Activated CD8-positive, alpha-beta memory T cell treated with anti-CD3 and anti-CD28 coated beads for 4 hours (primary cell): ENCODE measurements at places on chromosomes 1 and 21.

- DNase-seq: no peak
Observed at GRCh38 chr1:50659107-50659662, 235.9 kb upstream of the DMRTA2 start.

- DNase-seq: no peak
Observed at GRCh38 chr1:202135221-202135721, 9.3 kb downstream of the ARL8A start.

DNA sequence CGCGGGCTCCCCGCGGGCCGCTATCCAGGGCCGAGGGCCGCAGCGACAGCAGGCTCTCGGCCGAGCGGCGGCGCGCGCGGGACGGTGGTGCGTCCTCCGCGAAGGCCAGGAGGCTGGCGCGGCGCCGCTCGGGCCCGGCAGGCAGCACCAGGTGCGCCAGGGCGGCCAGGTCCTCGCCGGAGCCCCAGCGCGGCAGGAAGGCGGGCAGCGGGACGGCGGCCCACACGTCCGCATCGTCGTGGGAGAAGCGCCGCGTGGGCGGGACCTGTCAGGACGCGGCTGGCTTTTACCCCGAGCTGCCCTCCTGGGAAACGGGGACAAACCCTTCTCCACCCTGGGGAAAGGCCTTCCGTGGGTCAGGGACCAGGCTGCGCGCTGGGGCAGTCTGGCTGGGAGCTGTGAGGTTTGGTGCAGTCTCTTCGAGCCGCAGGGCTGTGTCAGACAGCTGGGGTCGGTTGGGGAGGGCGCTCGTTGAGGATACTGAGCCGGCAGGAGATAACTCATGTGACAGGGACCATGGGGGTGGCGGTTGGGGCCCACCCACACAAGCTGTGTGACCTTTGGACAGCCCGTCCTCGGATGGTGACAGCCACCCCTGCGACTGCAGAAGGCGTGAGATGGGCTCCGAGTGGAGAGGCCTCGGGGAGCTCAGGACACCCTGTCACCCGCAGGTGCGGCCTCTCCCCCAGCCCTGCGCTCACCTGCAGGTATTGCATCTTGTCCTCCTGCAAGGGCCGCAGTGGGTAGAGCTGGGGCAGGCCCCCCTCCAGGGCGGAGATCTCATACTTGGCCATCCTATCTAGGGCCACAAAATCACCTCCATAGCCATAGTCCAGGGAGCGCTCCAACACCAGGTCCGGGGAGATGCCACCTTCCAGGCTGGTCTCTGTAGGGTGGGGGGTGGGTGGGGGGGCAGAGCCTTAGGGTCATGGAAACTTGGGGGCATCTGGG, 6.0 kb downstream of the HES3 start:
- no peak for DNase-seq

- no peak for DNase-seq
Observed at GRCh38 chr1:207070811-207071210, 17.7 kb downstream of the PFKFB2 start.

DNA sequence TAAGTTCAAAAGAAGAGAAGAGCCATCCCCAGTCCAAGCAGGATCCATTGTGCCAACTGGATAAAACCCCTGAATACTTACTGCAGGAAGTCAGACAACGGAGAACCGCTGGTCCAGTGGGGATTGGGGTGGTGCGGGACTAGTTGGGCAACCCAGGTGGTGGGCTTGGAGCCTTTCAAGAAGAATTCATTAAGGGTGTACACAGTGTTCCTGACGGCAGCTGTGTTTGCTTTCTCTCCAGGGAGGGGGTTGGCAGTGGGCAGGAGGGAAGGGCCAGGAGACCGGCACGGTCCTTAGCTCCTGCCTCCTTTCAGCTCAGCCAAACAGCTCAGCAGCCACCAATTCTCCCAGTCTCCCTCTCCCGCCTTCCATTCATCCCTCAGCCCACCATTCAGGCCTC, 7.1 kb upstream of the CDK18 start:
- no peak for DNase-seq

GRCh38 chr21:45131537-45131999, 57.2 kb downstream of the ADARB1 start:
- no peak for DNase-seq

- DNase-seq: no peak
Observed at GRCh38 chr1:55138823-55139222, 76.3 kb downstream of the USP24 start.

DNA sequence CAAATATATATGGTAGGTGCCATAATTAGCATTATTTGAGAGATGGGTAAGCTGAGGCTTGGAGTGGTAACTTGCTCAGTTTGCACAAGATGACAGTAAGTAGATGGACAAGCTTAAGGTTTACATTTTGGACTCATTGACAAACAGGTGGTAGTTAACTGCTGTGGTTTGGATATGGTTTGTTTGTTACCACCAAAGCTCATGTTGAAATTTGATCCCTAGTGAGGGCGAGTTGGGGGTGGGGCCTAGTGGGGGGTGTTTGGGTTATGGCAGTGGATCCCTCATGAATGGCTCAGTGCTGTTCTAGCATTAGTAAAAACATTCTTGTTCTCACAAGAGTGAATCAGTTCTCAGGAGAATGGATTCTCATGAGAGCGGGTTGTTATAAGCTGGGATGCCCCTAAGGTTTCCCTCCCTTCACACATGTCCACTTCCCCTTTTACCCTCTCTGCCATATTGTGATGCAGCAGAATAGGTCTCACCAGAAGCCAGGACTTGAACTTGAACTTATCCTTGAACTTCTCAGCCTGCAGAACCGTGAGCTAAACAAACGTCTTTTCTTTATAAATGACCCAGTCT, 6.6 kb upstream of the PRRX1 start:
- DNase-seq: no peak

DNA sequence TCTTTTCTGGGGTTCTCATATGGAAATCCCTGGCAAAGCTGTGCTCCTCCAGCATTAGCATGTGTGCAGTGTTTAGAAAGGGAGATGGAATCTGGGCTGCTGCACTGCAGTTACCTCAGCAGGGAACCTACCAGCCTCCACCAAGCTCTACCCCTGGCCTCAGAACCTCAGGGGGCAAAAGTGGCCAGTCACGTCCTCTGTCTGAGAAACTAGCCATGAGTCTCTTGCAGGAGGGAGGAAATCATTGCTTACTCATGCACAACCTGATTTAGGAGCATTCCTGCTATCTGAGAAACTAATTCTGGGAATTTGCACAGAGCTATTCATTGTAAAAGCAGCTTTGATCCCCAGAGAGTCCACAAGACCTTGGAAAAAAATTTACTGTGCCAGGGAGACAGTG, 80.6 kb upstream of the IPO9 start:
- no peak for DNase-seq
